Stimulated activated CD4-positive, alpha-beta T cell treated with anti-CD3 and anti-CD28 coated beads, TNF-alpha, amount 100 ng/mL, for 4 hours (primary cell): ENCODE measurements at places on chromosomes 6 and 20.

DNA sequence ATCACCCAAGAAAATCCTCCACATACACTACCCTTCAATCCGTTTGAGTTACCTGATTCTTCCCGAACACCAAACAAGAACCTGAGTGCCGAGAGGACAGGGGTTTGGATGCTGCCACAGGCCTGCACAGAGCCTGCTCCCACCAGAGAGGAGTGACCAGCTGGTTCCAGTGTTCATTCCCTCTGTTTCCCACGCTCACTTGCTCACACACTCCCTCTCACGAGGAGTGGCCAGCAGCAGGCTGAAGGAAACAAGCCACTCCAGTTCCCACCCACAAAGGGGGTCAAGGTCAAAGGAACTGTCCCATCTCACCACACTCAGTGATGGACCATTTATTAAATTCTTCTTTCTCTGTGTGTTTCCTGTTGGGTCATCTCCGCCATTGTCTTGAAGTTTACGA lies 97.2 kb upstream of the SNX9 start:
- DNase-seq, result no peak

- DNase-seq, result no peak
Measured at GRCh38 chr6:13655700-13656099, 40.6 kb downstream of the NOL7 start.

DNA sequence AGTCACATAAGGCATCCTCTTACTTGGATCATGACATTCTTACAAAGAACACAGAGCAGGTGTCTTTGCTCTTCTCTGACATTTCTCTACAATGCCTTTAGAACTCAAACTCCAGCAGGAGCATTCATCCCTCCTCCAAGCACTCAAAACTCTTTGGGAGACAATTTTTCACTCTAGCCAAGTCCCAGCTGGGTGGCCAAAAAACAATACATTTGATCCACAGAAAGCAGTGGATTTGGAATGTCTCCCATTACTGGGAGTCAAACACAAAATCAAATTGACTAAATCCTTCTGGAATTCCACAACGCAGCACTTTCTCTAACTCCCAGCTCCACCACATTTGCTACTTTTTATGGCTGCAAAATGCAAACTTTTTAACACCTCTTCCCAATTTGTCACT lies 108.6 kb upstream of the VGLL2 start:
- DNase-seq, result no peak

DNA sequence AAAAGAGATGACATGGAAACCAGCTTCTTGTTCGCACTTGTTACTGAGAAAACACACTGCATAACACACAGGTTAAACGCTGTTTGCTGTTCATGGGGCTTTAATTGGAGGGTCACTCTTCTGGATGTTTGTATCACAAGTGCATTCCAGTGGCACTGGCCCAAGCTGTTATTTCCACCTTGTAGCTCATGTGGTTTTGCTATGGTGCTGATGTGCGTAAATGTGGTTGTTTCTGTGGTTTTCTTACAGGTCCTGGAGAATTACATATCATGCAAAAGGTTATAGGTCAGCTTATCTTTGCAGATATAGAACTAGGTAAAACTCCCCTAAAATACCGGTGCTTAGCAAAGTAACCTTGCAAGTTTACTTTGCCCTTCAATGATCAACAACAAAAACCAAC lies 89.3 kb upstream of the AHI1 start:
- no peak for DNase-seq

- no peak for DNase-seq
Measured at GRCh38 chr6:111423055-111423633, 59.9 kb downstream of the REV3L start.

DNA sequence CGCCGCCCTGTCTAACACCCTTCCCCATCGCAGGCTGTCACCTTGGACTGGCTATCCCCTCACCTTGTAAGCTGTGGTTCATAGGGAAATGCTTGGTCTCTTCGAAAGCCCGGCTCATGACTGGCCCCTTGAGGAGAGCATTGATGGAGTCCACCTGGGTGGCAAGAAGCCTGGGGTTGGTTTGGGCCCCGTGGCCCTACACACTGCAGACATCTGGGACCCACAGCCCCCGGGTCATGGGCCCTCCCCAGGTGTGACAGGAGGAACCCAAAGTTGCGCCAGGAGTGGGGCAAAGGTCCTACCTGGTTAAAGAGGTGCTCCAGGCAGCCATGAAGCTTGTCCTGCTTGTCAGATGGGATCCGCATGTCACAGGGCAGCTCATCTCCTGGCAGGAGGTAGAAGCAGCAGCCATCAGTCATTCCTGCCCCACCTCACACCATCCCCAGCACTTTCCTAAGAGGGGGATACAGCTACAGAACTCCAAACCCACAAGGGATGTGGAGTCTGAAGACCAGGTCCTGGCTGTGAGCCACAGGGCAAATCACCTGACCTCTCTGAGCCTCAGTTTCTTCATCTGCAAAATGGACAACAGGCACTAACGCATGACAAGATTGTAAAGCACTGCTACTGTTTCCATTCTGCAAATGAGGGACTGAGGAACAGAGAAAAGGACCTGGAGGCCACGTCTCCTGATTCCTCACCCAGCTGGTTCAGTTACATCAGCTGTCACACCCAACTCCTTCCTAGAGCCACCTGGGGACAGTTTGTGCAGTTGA lies 185.5 kb downstream of the PREX1 start:
- no peak for DNase-seq

- no peak for DNase-seq
Measured at GRCh38 chr20:58524814-58525213, 9.6 kb upstream of the APCDD1L start.
